ENCODE measurements at places on chromosomes 12 and 14. TPM values are rescaled to one million over a fixed set of nuclear protein-coding genes. Genes with fewer than 3 reads are reported as not detected.

DNA sequence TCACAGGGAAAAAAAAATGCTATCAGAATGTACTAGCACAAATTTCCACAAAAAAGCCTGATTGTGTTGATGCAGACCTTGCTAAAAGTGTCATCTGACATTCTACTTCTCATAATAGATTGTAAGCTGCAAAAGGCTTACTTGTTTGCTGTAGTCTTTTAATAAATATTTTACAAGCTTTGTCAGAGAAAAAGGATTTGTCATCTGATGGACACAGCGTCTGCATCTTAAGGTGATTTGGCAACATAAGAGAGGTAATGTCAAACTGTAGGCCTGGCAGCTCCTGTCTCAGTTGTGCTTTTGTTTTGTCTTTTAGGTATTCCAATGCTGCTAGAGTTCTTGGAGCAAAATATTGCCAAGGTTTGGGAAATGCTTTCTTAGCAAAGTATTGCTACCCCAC lies 26.3 kb upstream of the KCNH3 start:
- peaks cover 4% of the 10 kb centered on the region for H3K4me1 ChIP-seq
- H3K27ac ChIP-seq: no peak overlapping the region
- no peak overlapping the region for H3K4me3 ChIP-seq
- no peaks in the 10 kb centered on the region for H3K36me3 ChIP-seq
- H3K27me3 ChIP-seq: no peaks in the 10 kb centered on the region

GRCh38 chr14:97719931-97720330 lies 922.7 kb downstream of the VRK1 start:
- H3K4me3 ChIP-seq: no peak overlapping the region
- H3K27ac ChIP-seq: no peak overlapping the region
- no peaks in the 10 kb centered on the region for H3K27me3 ChIP-seq
- no peaks in the 10 kb centered on the region for H3K36me3 ChIP-seq

DNA sequence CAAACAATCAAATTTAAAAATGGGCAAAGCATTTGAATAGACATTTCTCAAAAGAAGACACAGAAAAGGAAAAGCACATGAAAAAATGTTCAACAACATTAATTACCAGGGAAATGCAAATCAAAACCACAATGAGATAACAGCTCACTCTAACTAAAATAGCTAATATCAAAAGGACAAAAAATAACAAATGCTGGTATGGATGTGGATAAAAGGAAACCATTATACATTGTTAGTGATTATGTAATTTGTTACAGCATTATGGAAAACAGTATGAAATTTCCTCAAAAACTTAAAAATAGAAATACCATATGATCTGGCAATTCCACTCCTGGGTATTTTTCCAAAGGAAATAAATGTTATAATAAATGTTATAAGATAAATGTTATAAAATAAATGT lies 52.9 kb downstream of the DUSP6 start:
- no peaks in the 10 kb centered on the region for H3K27me3 ChIP-seq
- no peak for DNase-seq
- H3K36me3 ChIP-seq: no peaks in the 10 kb centered on the region
- no peaks in the 10 kb centered on the region for H3K4me1 ChIP-seq

The PLEKHD1 gene
- under 0.01 TPM for total RNA-seq

The MYO1H gene
- total RNA-seq: not detected

DNA sequence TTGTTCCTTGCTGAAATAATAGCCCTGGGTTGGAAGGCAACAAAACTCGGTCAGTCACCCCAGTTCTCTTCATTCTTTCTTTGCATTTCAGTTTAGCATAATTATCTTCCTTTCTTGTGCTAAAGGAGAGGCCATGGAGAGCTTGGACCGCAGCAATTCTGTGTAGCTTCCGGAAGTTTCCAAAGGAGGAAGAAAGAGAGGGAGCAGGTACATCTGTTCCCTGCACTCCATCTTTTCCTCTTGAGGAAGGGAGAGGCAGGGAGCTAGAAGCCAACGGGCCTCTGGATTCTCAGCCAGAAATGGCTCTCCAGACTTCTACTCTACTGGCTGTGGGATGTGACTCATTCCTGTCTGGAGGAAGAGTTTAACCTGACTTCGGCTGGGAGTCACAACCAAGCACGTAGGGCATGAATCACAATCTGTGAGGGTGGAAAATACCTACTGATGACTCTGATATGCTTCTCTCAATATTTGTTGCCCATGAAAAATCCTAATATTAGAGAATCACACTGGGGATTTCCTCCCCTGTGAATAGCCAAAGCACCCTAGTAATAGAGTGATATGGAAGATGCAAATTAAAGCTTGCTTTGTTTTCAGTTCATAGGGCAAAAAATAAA lies 17.0 kb downstream of the ANO6 start:
- H3K27me3 ChIP-seq: no peaks in the 10 kb centered on the region
- H3K4me3 ChIP-seq: no peak overlapping the region
- H3K27ac ChIP-seq: peak overlapping the region; percentile 95
- peak; percentile 92 for DNase-seq
- peaks cover 35% of the 10 kb centered on the region for H3K4me1 ChIP-seq

GRCh38 chr12:54708826-54709225 lies 60.7 kb upstream of the DCD start:
- no peak for DNase-seq
- H3K27me3 ChIP-seq: no peaks in the 10 kb centered on the region
- H3K4me3 ChIP-seq: no peak overlapping the region
- no peak overlapping the region for H3K27ac ChIP-seq
- no peaks in the 10 kb centered on the region for H3K4me1 ChIP-seq

GRCh38 chr12:3810016-3810370 lies 57.1 kb upstream of the CRACR2A start:
- no peaks in the 10 kb centered on the region for H3K27me3 ChIP-seq
- no peak overlapping the region for H3K27ac ChIP-seq

The TROAP gene
- total RNA-seq: 0.51 TPM

The PRH2 gene
- total RNA-seq: not detected

- H3K4me3 ChIP-seq: no peak overlapping the region
- no peaks in the 10 kb centered on the region for H3K4me1 ChIP-seq
- H3K36me3 ChIP-seq: no peaks in the 10 kb centered on the region
- H3K27me3 ChIP-seq: no peaks in the 10 kb centered on the region
These were observed 272.7 kb downstream of the AEBP2 start for GRCh38 chr12:19712041-19712440.

The RACGAP1 gene
- 38.1 TPM for total RNA-seq
